Activated CD4-positive, alpha-beta T cell treated with anti-CD3 and anti-CD28 coated beads, Interleukin-2, amount 50 U/mL, for 1 hour (primary cell): ENCODE measurements at places on chromosomes 16 and 17.

DNA sequence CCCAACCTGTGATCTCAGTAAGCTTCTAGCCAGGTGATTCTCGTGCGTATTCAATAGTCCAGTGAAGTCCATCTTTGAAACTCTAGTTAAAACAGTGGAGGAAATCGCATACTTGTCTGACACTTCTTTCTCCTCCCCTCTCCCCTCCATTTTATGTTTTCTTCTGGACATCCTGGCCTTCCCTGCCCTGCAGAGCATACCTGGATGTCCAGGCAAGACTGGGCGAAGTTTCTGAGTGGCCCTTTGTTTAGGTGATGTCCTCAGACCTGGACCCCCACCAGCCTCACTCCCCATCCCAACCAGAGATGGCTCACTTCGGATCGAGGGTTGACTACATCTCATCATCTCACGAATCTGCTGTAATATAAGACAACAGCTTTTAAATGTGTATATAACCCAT, 65.7 kb downstream of the CCDC182 start:
- no peak for DNase-seq

- no peak for DNase-seq
These were observed 7.7 kb downstream of the CEP20 start for GRCh38 chr16:15880434-15881308.

DNA sequence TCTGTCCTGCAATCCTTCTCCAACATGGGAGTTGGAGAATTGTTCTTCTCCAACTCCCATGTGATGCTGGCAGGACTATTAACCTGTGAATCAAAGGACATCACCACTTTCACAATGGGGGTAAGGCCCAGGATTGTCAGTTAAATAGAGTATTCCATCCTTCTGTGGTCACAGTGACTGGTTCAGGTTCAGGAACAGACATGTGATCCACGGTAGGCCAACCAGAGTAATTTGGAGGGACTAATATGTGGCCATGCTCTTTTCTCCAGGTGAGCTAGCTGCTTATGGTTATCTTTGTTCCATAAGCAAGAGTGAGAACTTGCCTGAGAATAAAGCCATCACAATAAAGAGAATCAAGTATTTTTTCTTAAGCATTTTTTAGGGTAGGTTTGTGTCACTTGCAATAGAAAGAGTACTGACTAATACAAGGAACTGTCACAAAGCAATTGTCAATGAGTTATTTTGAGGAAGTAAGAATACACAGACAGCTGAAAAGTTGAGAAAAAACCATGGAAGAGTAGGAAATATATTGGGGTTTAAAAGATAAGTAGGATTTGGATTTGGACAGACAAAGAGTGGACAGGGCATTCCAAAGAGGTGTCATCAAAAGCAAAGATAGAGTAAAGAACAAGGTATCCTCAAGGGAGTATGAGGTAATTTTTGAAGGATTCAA, 63.4 kb downstream of the BRIP1 start:
- no peak for DNase-seq

DNA sequence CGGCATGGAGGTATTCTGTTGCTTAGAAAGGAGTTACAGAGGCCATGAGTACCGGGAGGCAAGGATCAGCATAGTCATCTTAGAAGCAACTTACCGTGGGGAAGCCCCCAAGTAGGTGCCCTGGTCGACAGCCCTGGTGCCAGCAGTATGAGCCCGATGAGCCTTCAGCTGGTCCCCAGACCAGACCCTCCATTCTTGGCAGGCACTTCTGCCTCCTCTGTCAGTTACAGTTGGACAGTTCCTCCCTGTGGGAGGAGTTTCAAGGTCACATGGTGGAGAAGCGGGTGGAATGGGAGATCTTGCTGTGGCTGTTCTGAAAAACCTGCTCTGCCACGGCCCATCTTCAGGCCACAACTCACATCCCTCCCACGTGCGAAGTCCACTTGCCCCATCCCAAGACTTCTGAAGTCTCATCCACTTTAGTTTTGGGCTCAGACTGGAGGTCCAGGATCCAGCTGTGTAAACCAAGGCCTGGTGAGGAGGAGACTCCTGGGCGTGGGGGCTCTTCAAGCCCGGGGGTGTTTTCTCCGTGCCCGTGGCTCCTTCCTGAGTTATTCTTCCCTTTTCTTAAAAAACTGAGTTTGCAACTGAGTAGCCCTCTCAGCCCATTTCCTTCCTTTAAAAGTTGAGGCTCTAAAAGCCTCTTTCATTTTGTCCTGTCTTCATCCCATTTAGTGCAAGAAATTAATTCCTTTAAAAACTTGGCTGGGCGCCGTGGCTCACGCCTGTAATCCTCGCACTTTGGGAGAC, 133.5 kb downstream of the SEC14L1 start:
- no peak for DNase-seq

- no peak for DNase-seq
These were observed 1461.2 kb upstream of the CDH8 start for GRCh38 chr16:63497408-63497807.

GRCh38 chr17:75849724-75850123, 5.4 kb downstream of the WBP2 start:
- DNase-seq, result no peak

DNA sequence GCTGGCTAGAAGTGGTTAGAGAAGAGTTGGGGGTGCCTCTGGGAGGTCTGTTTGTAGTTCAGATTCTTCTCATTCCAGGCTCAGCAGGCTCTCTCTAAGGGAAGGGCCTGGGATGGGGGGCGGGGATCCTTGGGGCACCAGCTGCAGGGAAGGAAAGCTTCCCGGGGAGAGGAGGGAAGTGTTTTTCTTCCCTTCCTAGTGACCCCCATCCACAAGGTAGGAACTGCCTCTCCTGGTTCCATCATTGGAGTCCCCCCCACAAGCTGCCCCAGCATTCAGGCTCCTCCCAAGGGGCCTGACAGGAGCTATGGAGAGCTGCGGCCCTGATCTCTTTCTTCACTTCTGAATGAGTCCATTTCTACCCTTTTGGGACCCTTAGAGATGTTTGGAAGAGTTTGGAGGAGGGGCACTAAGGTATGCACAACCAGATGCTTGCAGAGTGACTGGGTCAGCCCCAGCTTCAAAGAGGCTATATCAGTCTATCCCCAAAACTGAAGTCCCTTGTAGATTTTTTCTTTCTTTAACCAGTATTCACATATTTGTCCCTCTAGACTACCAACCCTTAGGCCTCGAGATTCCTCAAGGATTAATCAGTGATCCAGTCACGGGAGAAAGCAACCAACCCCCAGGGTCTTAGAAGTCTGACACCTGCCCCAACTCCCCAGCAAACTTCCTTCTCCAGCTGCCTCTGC, 13.9 kb upstream of the FZD2 start:
- no peak for DNase-seq

- DNase-seq, result peak; percentile 11
These were observed 28.7 kb upstream of the GAS7 start for GRCh38 chr17:10226930-10227695.

- DNase-seq, result no peak
These were observed 40.3 kb downstream of the FOXL1 start for GRCh38 chr16:86618431-86619238.

GRCh38 chr17:76432712-76433336, 20.1 kb downstream of the UBE2O start:
- DNase-seq, result no peak

DNA sequence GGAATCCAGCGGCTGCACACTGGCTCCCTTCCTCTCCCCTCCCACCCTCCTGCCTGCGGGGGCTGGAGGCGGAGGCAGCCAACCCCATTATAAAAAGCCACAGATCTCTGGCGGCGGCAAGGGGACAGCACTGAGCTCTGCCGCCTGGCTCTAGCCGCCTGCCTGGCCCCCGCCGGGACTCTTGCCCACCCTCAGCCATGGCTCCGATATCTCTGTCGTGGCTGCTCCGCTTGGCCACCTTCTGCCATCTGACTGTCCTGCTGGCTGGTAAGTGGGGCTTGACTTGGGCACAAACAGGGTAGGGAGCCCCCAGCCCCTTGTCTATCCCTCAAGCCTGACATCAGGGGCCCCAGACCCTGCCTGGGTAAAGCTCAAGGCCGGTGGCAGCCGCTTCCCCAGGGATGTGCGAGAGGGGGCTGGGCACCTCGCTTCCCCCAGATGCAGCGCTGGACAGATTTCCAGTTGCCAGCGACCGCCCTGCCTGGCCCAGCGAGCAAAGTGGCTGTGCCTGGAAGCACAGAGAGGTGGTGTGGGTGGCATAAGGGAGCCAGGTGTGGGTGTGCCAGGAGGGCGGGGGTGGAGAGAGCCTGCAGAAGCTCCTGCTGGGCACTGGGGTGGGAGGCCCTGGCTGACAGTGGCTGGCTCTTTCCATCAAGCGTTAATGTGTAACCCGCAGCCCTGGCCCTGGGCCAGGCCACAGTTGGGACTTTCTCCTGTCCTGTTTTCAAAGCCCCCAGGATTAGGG, at the start of gene CX3CL1:
Gene CX3CL1 (plus strand): TSS at position 119 of the 745 bp plus-strand sequence. CDS start 79 bp downstream, at position 198.
- DNase-seq, result no peak

GRCh38 chr17:33983824-33984574, 271.1 kb upstream of the CCL2 start:
- no peak for DNase-seq

- DNase-seq, result no peak
These were observed 9.2 kb upstream of the TLCD3B start for GRCh38 chr16:30040221-30040620.

- DNase-seq, result no peak
These were observed 4.5 kb upstream of the NME4 start for GRCh38 chr16:392450-393030.

GRCh38 chr17:60244656-60245055, 94.9 kb downstream of the CA4 start:
- no peak for DNase-seq
